ENCODE measurements at places on chromosomes 1 and 21.
A peak's percentile ranks its signal among the peaks of the same experiment; 100 is the strongest.

- H3K36me3 ChIP-seq: peaks cover 18% of the 10 kb centered on the region
- no peaks in the 10 kb centered on the region for H3K27me3 ChIP-seq
- H3K4me3 ChIP-seq: peak overlapping the region; percentile 99
- peak overlapping the region; percentile 93 for H3K27ac ChIP-seq
Measured at GRCh38 chr1:153976819-153977249, 640 bp downstream of the JTB start.

DNA sequence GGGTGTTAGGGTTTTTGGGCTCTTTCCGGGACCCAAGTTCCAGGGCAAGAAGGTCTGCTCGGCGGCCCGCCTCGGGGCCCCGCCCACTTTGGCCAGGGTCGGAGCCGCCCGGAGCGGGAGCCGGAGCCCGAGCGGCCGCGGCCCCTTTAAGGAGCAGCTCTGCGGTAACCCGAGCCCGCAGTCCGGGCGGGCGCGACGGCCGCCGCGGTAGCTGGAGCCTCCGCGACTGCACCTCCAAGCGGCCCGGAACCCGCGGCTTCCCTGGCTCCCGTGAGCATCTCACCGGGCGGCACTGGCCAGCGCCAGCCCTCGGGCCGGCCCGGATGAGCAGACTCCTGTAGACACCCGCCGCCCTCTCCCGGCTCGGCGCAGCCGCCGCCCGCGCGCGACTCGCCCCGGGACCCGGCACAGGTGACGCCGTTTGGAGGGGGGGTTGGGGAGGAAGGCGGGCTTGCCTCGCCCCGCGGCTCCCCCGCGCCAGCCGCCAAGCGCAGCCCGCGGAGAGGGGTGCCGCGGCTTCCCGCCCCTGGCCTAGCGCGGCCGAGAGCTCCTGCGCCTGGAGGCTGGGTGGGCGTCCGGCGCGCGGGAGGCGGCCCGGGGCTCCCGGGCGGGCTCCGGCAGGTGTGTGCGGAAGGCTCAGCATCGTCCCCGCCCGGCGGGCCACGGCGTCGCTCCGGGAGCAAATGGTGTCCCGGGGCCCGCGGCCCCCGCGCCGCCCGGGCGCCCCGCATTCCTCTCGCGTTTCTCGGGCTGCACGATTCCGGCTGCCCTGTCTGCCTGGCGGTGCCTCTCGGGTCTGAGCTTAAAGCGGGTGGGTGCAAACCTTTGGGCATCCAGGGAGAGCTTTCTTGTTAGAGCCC, at the start of gene TLCD4:
TLCD4 (plus strand) TSS at position 149 of the 860 bp plus-strand sequence. CDS start 26,547 bp downstream, outside the sequence.
- DNase-seq: peak; percentile 78
- H3K4me3 ChIP-seq: peak within 1 kb of the TSS; percentile 86
- H3K27me3 ChIP-seq: no peaks in the 10 kb centered on the region
- peaks cover 22% of the 10 kb centered on the region for H3K4me1 ChIP-seq
- H3K27ac ChIP-seq: peak within 1 kb of the TSS; percentile 80

DNA sequence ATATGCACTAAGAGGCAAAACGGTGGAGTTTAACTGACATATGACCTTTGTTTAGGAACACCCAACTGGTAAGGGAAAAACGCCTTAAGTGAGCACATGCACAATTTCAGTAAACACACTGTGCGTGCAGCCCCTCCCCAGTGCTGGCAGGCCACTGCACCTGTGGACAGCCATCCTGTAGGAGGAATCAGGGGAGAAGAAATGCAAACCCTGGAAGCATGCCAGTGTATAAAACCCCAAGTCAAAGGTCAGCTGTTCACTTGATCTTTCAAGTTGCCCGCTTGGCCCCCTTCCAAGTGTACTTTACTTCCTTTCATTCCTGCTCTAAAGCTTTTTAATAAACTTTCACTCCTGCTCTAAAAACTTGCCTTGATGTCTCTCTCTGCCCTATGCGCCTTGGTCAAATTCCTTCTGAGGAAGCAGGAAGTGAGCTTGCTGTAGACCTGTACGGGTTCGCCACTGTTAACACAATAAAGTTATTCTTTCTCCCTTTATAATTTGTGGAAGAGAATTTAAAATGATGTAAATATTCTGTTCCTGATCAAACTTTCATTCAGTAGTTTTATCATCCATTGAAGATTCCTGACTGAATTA, 31.8 kb downstream of the USP25 start:
- H3K4me3 ChIP-seq: no peak overlapping the region
- peaks cover 17% of the 10 kb centered on the region for H3K4me1 ChIP-seq
- H3K27ac ChIP-seq: no peak overlapping the region

DNA sequence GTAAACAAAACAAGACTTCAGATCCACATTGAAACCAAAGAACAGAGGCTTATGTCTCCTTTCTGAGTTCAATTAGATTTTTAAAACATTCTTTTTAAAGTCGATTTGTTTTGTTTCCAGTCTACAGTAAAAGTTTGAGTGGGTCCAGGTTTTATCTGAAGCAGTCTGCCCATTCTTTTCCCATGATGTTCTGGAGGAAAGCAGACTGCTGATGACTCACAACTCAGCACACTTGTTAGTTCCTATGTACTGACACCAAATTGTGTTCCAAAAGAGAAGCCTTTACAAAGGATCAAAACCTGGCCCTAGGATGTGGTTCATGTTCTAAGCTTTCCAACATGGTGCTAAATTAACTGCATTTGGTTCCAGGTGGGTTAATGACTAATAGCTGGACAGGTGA, 11.4 kb upstream of the CCN1 start:
- no peaks in the 10 kb centered on the region for H3K36me3 ChIP-seq
- peaks cover 32% of the 10 kb centered on the region for H3K4me1 ChIP-seq
- H3K4me3 ChIP-seq: no peak overlapping the region

DNA sequence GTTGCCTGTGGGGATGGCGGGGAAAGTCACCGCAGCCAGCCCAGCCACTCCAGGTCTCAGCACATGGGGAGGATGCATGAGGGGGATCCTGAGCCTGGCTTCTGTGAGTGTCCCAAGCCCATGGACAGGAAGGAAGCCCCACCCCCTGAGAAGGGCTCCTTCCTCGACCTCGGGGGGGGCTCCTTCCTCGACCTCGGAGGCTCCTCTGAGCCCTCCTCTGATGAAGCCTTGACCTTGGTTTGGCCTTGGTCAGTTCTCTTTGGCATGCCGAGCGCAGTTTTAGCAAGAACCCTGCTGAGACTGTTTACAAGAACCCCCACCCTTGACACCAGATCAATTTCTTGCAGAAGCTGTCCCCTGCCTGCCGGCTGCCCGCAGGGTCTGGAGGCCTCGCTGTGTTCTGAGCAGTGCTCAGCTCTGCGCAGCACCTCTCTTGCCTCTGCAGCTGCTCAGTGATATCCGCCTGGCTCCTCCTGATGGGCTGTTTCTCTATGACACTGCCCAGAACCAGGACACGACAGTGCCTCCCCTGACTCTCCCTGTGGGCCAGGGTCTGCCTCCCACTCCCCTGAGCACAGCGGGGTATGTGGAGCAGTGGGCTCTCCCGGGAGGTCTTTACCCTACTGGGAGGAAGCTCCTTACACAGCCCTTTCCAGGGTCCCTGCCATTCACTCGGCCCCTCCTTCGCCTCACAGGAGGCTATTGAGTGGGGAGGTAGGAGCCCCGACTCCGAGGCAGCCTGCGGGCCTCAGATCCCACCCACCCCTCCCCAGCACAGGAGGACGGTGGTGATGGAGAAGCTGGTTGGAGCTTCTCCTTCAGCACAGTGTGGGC, 15.4 kb downstream of the ACTRT2 start:
- H3K27ac ChIP-seq: no peak overlapping the region
- peaks cover 56% of the 10 kb centered on the region for H3K27me3 ChIP-seq
- no peaks in the 10 kb centered on the region for H3K4me1 ChIP-seq
- no peak overlapping the region for H3K4me3 ChIP-seq
- no peaks in the 10 kb centered on the region for H3K36me3 ChIP-seq
- peak; percentile 15 for DNase-seq

- no peak for DNase-seq
- H3K36me3 ChIP-seq: no peaks in the 10 kb centered on the region
- H3K27me3 ChIP-seq: no peaks in the 10 kb centered on the region
- H3K4me3 ChIP-seq: no peak overlapping the region
- H3K4me1 ChIP-seq: no peaks in the 10 kb centered on the region
Measured at GRCh38 chr1:17185485-17185860, 19.5 kb upstream of the PADI1 start.

DNA sequence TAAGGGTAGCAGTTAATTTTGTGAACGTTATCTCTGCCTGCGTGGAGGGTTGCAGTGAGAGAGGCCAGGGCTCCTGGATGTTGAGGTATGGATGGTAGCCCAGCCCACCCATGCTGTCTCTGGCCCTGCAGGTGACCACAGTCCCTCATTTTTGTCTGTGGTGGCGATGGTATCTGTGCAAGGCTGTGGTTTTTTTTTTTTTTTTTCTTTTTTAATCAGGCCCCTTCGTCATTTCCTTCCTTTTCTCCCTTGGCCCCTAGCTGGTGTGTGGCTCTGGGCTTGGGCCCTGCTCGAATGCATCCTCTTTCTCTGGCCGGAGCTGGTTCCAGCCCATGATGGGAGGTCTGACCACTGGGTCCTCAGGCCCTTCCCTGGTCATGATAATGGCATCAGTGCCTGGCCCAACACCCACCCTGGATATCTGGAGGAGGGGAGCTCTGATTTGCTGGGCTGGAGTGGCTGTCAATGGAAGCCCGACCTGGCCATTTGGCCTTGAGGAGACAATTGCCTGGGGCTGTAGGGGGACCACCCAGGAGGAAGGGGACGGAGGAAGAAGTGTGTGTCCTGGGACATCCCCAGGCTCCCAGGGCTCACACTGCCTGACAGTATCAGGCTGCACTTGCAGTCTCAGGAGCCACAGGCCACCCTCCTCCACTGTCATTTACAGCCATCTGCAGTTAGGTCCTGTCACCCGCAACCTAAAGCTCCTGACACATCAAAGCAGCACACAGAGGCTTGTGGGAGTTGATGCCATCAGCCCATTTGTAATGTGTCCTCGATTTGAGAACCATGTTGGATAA, 8.1 kb upstream of the RNF187 start:
- H3K4me3 ChIP-seq: no peak overlapping the region
- no peak overlapping the region for H3K27ac ChIP-seq
- H3K36me3 ChIP-seq: no peaks in the 10 kb centered on the region
- H3K4me1 ChIP-seq: no peaks in the 10 kb centered on the region

GRCh38 chr1:241825581-241825980, 22.4 kb upstream of the EXO1 start:
- DNase-seq: no peak
- no peaks in the 10 kb centered on the region for H3K36me3 ChIP-seq
- H3K27ac ChIP-seq: no peak overlapping the region
- H3K27me3 ChIP-seq: no peaks in the 10 kb centered on the region
- H3K4me1 ChIP-seq: peaks cover 6% of the 10 kb centered on the region

GRCh38 chr1:205536759-205537361, 32.4 kb downstream of the CDK18 start:
- no peak overlapping the region for H3K27ac ChIP-seq
- no peak overlapping the region for H3K4me3 ChIP-seq
- H3K27me3 ChIP-seq: no peaks in the 10 kb centered on the region
- H3K4me1 ChIP-seq: no peaks in the 10 kb centered on the region
- DNase-seq: peak; percentile 62
